ENCODE measurements at places on chromosomes 2 and 18.

DNA sequence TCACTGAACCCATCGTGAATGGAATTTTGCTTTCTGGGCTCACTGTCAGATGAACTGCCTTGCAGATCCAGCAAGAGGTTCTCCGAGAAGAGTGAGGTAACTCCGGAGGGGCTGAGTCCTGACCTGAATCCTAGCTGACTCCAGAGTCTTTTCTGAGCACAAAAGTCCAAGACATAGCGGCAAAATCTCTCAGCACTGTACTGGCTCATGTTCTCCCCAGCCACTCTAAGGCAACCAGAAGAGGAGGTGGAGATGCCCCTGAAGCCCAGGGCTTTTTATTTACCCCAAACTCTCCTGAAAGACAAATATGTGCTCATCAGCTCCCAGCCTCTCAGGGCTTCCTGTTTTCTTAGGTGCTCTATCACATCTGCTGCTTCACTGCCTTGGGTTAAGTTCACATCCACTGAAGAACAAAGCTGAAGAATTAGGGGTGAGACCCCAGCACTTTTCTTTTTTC, 221.8 kb downstream of the MREG start:
- no peak for DNase-seq

GRCh38 chr18:51588616-51589015, 391.1 kb upstream of the MEX3C start:
- no peak for DNase-seq

- no peak for DNase-seq
Observed at GRCh38 chr2:209323738-209324137, 100.1 kb upstream of the MAP2 start.

DNA sequence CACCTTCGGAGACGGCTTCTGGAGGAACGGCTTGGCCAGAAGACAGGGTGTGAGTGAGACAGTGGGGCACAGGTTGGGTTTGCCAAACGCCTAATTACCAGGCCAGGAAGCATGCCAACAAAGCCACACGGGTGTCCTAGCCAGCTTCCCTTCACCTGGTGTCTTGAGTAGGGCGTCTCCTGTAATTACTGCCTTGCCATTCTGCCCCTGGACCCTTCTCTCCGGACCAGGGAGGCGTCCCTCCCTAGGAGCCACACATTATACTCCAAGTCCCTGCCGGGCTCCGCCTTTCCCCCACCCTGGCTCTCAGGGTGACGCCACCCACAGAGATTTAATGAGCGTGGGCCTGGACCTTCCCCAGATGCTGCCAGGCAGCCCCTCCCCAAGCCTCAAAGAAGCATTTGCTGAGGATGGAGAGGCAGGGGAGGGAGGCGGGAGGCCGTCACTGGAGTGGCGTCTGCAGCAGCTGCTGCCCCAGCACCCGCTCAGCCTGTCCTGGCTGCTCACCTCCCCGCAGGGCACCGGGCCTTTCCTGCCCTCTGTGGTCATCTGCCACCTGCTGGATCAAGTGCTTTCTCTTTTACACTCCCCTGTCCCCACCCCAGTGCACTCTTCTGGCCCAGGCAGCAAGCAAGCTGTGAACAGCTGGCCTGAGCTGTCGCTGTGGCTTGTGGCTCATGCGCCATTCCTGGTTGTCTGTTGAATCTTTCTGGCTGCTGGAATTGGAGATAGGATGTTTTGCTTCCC, 20.7 kb downstream of the FOSL2 start:
- no peak for DNase-seq

- no peak for DNase-seq
Observed at GRCh38 chr18:59768409-59768808, 71.2 kb upstream of the CCBE1 start.

DNA sequence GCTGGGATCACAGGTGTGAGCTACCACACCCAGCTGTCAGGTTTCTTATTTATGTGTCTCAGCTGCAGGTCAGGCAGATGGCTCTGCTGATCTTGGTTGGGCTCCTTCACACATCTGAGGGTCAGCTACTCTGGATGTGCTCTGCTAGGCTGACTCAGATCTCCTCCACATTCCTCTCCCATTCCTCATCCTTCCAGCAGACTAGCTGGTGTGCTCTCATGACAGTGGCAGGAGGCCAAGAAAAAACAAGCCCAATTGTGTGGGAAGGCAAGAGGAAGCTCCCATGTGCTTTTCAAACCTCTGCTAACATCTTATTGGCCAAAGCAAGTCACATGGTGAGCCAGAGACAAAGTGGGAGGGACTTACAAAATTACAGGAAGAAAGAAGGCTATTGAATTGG, 11.7 kb upstream of the MSH6 start:
- no peak for DNase-seq

DNA sequence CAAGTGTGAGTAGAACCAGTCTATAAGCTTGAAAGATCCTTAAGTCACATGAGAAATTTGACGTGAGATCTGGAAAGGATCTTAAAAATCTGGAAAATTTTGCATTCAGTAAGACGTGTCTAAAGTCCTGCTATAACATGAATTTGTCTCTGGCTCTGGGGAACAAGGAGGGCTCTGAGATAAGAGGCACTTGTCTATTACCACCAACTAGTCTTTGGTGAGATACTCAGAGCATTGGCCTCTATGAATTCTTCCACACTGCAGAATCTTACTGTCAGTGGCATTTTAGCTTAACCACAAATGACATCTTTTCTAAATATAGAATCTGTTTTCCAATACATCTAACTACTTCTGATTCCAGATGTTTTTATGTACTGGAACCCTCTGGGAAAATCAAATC, 1504.5 kb downstream of the DPP10 start:
- no peak for DNase-seq

GRCh38 chr18:10465174-10465939, 10.9 kb downstream of the APCDD1 start:
- no peak for DNase-seq

GRCh38 chr2:209441541-209441940, 17.7 kb downstream of the MAP2 start:
- no peak for DNase-seq

GRCh38 chr18:50027996-50028395, 167.0 kb downstream of the MYO5B start:
- no peak for DNase-seq

DNA sequence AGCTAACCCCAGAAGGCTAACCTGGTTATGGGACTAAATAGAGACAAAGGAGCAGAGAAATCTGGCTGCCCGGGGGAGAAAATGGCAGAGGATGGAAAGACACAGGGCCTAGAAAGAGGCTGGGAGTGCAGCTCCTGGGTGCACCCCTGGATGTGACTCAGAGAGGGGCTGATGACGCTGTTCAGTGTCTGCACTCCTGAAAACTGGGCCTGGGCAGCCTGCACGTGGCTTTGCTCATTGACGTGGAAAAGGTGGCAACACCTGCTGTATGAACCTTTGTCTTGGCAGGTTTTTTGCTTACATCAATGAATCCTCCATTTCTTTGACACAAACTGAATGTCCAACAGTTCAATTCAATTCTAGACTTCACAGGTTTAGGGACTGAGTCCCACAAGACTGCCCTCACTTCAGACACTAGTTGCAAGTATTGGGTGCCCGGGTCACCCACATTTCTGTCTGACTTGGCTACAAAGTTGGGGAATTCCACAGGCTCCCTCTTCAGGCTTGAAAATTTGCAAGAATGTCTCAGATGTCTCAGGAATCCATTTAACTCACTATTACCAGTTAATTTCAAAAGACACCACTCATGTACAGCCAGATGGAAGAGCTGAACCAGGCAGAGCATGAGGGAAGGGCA, 47.3 kb upstream of the PUM2 start:
- DNase-seq: peak; percentile 25

GRCh38 chr2:182933629-182934028, 67.2 kb upstream of the FRZB start:
- DNase-seq: no peak

- no peak for DNase-seq
Observed at GRCh38 chr2:227615181-227615580, 541 bp upstream of the SCYGR3 start.

DNA sequence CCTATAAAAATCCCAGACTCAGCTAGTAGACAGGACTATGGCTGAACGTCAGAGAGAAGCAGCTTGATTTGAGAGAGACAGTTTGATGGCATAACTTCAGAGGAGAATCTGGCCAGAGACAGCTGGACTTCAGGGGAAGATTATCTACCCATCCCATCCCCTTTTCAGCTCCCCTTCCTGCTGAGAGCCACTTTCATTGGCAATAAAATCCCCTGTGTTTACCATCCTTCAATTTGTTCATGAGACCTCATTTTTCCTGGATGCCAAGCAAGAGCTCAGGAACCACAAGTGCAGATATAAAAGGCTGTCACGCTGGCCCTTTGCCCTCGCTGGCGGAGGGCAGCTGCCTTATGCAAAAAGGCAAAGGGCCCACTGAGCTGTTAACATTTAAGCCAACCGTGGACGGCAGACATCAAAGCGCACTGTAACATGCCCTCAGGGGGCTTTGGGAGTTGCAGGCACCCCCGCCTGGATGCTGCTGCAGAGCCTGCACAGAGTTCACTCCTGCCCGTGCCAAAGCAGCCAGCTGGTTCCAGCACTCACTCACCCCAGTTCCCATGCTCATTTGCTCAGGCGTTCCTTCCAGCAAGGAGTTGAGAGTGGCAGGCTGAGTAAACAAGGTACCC, 164.3 kb upstream of the PGAP1 start:
- DNase-seq: no peak

DNA sequence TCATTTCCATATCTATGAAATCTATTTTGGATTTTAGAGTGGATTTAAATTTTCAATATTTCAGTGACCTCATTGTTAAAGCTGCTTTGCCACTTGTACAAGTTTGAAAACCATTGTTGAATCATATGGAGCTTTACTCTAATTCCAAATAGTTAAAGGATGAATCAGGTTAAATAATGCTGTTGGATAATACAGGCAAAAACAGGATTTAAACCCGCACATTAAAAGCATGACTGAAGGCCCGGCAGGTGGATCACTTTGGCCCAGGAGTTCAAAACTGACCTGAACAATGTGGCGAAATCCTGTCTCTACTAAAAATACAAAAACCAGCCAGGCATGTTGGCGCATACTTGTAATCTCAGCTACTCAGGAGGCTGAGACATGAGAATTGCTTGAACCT, 68.3 kb downstream of the RIF1 start:
- no peak for DNase-seq

DNA sequence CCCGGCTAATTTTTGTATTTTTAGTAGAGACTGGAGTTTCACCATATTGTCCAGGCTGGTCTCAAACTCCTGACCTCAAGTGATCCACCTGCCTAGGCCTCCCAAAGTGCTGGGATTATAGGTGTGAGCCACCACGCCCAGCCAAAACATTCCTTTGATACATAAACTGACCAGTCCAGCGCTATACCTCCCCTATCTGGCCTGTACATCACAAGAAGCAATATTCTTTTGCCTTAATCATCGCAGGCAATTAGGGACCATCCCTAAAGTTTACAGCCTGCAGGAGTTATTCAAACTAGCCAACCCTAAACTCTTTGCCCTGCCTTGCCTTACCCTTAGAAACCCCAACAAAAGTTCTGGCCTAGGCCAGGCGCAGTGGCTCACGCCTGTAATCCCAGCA, 6.8 kb upstream of the PPM1G start:
- no peak for DNase-seq

GRCh38 chr2:223597076-223597475, 5.1 kb downstream of the SCG2 start:
- no peak for DNase-seq

- DNase-seq: no peak
Observed at GRCh38 chr2:12651641-12652040, 65.1 kb upstream of the TRIB2 start.

GRCh38 chr18:79916128-79916494, 35.3 kb downstream of the SLC66A2 start:
- DNase-seq: no peak

- no peak for DNase-seq
Observed at GRCh38 chr2:217805668-217806481, 196.9 kb downstream of the TNS1 start.

DNA sequence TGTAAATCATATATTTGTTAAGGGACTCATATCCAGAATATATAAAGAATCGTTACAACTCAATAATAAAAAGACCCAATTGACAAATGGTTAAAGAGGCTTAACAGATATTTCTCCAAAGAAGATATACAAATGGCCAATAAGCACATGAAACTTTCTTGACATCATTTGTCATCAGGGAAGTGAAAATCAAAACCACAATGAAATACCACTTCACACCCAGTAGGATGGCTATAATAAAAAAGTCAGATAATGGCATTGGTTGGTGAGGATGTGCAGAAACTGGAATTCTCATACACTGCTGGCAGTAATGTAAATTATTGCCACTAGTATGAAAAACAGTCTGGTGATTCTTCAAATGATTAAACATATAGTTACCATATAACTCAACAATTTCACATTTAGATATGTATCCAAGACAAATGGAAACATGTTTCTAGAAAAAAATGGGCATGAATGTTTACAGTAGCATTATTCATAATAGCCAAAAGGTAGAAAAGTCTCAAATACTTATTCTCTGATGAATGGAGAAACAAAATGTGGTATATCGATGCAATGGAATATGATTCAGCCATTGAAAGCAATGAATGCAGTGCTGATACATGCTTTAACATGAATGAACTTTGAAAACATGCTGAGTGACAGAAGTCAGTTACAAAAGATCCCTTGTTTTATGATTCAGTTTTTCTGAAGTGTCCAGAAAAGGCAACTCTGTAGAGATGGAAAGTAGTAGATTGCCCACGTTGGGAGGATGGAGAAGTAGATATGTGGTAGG, 304.6 kb upstream of the ZEB2 start:
- no peak for DNase-seq

GRCh38 chr2:61263830-61264229, 101.8 kb downstream of the C2orf74 start:
- no peak for DNase-seq

DNA sequence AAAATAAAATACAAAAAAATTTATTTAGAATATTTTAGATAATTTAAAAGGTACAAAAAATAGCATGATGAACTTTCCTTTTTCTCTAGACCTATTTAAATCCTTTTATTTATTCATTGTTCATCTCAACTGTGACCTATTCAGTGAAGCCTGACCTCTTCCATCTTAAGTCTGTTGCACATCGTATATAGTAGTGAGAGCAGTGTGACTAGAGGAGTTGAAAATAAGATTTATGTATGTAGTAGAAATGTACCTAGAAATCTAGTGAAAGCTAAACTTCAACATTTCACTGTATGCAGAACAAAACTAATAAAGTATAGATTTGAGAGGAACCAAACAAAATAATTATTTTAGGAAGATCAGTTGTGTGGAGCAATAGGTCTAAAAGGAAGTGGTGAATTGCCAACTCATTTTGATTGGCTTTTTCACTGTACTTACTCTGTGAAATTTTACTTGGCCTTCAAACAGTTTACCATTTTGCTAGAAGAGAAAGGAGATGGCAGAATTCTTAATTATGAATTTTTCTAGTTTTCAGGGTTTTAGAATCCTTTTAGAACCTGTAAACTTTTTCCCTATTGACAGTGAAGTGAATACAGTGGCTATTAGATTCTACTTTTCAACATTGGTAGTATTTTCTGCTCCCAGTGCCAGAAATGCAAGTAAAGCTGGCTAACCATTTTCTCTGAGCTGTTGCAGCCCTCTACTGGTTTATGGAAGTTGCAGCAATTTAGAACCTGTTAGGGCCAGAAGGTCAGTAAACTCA, 11.0 kb downstream of the ANKRD12 start:
- DNase-seq: no peak

GRCh38 chr2:49840428-49840975, 686.2 kb upstream of the FSHR start:
- no peak for DNase-seq

All from mesothelial cell of epicardium (in vitro differentiated cells).